ENCODE measurements at places on chromosomes 3 and 15.

DNA sequence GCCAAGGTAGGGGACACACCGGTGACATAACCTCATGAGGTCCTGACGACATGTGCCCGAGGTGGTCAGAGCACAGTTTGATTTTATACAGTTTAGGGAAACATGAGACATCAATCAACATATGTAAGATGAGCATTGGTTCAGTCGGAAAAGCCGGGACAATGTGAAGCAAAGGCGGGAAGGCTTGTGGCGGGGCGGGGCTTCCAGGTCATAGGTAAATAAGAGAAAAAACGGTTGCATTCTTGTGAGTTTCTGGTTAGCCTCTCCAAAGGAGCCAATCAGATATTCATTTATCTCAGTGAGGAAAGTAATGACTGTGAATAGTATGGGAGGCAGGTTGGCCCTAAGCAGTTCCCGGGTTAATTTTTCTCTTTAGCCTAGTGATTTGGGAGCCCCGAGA lies 271.7 kb upstream of the ATP10A start:
- DNase-seq = no peak

DNA sequence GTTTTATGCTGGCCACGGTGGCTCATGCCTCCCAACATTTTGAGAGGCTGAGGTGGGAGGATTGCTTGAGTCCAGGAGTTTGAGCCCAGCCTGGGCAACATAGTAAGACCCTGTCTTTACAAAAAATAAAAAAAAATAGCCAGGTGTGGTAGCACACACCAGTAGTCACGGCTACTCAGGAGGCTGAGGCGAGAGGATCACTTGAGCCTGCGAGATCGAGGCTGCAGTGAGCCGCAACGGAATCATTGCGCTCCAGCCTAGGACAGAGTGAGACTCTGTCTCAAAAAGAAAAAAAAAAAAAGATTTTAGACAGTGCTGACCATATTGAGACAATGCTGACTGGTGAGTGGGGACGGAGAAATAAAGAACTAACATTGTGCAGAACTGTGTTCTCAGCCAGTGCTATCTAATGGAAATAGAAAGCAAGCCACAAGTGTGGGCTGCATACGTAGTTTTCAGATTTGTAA lies 67.2 kb downstream of the ST6GAL1 start:
- DNase-seq = no peak

DNA sequence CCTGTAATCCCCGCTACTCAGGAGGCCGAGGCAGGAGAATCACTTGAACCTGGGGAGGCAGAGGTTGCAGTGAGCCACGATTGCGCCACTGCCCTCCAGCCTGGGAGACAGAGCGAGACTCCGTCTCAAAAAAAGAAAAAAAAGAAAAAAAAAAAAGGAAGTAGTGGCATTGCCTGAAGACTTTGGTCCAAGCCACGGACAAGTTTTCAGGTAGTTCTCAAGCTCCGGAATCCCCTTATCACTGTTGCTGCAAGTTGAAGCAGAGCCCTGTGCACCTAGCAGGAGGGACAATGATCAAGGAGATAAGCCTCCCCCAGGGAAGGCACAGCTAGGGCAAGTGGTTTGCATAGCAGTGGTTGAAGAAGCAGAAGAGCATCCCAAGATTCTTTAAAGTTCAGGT lies 97.6 kb downstream of the MEX3B start:
- DNase-seq = no peak

GRCh38 chr3:95613993-95614392 lies 1200.4 kb upstream of the EPHA6 start:
- DNase-seq = no peak

DNA sequence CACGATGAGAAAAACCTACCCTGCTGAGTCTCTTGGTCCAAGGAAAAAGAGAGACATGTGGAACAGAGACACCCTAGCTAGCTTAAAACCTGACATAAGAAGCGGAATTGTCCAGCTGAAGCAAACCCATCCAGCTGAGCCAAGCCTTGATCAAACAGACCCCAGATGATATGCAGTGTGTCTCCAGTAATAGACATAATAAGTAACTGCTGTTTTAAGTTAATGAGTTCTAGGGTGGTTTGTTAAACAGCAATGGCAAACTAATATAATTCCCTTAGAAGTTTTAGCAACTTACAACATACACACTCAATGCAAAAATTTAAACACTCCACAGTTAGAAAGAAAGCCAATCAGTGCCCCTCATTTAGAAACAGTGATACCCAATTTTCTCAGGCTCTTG lies 26.8 kb upstream of the ZNF385D start:
- no peak for DNase-seq

DNA sequence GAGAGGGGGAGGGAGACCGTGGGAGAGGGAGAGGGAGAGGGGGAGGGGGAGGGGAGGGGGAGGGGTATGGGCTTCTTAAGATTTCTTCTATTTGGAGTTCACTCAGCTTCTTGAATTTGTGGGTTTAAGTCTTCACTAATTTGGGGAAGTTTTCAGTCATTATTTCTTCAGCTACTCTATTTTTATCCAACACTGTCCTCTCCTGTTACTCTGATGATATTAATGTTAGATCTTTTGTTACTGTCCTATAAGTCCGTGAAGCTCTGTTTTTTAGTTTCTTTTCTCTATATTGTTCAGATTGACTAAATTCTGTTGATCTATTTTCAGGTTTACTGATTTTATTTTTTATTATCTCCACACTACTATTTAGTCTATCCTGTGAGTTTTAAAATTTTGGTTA lies 351.5 kb upstream of the TPM1 start:
- DNase-seq = no peak

GRCh38 chr3:176953106-176954060 lies 243.9 kb downstream of the TBL1XR1 start:
- peak; percentile 37 for DNase-seq

GRCh38 chr15:47812470-47812999 lies 95.2 kb downstream of the SEMA6D start:
- DNase-seq = no peak

GRCh38 chr3:6315906-6316305 lies 545.0 kb upstream of the GRM7 start:
- no peak for DNase-seq

DNA sequence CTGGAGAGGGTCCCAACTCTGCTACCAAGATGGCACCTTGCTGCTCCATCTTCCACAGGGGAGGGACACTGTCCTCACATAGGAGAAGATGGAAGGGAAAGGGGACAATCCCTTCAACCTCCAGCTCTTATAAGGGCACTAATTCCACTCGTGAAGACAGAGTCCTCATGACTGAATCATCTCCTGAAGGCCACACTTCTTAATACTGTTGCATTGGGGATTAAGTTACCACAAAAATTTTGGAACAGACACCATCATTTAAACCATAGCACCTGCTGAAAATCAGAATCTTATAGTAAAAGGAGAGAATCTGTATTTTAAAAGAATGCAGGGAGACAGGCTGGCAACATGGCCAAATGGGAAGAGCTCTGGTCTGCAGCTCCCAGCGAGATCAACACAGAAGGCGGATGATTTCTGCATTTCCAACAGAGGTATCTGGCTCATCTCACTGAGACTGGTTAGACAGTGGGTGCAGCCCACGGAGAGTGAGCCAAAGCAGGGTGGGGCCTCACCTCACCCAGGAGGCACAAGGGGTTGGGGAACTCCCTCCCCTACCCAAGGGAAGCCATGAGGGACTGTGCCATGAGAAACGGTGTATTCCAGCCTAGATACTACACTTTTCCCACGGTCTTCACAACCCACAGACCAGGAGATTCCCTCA lies 69.4 kb upstream of the LIPC start:
- no peak for DNase-seq

DNA sequence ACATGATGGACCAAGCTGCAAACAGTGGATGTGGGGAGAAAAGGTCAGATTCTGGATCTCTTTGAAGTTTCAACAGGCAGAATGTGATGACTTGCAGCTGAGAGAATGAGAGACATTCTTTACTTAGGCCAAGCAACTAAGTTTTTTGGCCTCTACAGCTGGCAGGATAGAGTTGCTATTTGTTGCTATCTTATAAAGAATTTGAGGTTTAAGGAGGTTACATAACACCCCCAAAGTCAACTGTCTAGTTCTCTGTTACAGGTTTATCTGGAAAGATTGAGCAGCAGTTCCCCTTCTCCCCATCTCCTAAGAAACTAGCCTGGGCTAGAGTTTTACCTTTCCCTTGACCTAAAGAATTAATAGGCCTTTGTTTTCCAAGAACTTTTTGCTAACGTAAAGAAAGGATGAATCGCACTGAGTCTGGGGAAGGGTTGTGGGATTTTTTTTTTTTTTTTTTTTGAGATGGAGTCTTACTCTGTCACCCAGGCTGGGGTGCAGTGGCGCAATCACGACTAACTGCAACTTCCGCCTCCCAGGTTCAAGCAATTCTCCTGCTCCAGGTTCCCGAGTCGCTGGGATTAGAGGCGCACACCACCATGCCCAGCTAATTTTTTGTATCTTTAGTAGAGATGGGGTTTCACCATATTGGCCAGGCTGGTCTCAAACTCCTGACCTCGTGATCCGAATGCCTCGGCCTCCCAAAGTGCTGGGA lies 26.6 kb upstream of the SLMAP start:
- no peak for DNase-seq

GRCh38 chr15:26125664-26126063 lies 262.5 kb upstream of the ATP10A start:
- no peak for DNase-seq

DNA sequence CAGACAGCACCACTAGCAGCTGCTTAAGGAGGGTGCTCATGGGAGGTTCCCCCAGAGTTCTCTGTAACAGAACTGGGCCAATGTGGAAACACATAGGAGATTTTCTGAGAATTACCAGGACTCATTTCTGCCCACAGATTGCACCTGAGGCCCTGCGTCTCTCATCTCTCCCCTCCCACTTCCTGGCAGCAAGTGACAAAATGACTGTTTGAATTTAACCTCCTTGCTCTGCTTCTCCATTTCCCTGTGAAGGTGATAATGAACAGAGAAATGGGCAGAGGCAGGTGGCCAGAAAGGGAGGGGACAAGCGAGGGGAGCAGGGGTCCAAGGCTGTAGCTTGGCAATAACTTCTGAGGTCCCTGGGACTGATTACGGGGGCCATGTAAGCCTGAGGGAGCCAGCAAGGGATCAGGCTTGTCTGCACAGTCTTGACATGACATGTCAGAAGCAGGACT lies 8.0 kb downstream of the EPHB1 start:
- DNase-seq = no peak

- peak; percentile 24 for DNase-seq
These were observed 209.2 kb upstream of the ZPLD1 start for GRCh38 chr3:102225407-102226132.

DNA sequence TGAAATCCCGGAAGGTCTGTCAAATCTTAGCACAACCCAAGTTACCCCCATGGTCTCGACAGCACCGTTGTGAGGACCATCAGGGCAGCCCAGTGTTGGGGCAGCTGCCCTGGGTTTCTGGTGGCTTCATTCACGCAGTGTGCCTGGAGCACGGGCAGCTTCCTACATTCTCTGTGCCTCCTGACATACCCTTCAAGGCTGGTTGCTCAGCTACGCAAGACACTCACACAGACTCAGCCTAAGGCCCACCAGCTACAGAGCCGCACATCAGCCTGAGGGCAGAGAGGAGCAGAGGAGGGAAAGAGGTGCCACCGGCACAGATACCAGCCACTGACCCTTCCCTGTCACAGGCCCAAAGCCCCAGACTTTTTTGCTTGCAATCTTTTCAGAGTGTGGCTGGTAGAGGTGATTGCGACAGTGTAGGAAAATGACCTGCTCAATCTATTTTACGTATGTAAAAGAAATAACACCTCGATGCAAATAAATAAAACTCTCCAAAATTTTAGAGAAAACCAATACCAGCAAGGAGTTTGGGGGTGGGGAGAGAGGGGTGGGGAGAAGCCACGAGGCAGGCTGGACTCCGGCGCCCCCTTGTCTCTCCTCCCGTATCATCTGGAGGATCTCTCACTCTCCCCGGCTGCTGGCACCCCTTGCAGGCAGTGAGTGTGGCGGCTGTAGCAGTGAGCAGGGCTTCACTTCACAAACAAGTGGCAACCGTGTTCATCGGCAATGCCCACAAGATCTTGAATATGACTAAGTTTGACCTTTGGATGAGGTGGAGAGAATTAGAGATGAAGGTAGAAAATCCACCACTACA lies 12.7 kb downstream of the CSPG5 start:
- no peak for DNase-seq

- DNase-seq = no peak
These were observed 287.4 kb upstream of the SLCO3A1 start for GRCh38 chr15:91566141-91566540.

- no peak for DNase-seq
These were observed 87.3 kb downstream of the SMAD6 start for GRCh38 chr15:66789029-66790025.

GRCh38 chr3:162738784-162739183 lies 1242.2 kb downstream of the OTOL1 start:
- no peak for DNase-seq

- DNase-seq = peak; percentile 98
These were observed 227.4 kb upstream of the DCBLD2 start for GRCh38 chr3:99128725-99129505.

- no peak for DNase-seq
These were observed 90.4 kb downstream of the NEDD4 start for GRCh38 chr15:55902981-55903380.

GRCh38 chr3:76078101-76078500 lies 292.8 kb upstream of the ZNF717 start:
- DNase-seq = no peak

DNA sequence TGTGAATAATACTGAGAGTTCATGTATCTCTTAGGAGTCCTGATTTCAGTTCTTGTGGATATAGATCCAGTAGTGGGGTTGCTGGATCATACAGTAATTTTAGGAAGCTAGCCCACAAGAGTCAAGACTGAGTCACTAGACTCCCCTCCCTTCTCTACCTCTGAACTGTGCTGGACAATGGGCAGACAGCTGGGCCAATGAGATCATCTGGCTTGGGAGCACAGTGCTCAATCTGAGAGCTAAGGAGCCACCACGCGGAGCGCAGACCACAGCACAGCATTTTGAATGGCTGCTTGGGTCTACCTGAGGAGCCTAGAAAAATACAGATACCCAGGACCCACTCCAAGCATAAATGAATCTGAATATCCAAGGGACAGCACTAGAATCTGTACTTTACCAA lies 32.5 kb downstream of the WNT5A start:
- DNase-seq = no peak

DNA sequence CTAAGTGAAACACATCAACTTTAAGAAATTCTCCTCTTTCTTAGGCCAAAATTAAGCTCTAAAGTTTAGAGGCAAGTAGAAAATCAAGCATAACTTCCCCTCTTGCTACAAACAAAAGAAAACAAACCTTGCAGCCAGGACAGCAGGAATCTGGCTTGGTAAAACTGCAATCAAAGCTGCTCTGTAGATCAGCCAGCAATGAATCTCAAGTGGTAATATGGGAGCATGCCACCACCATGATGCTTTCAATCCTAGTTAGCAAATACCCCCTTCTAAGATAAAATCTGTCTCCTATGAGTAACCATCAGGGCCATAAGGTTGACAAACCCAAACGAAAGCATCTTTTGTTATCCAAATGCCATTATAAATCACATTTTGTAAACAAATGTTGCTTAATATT lies 208.3 kb upstream of the PLSCR5 start:
- DNase-seq = no peak

- no peak for DNase-seq
These were observed 3.1 kb upstream of the ABHD6 start for GRCh38 chr3:58234516-58234931.

- DNase-seq = no peak
These were observed 1002.4 kb upstream of the CADM2 start for GRCh38 chr3:83956431-83956830.
